Urothelium cell line (cell line): ENCODE measurements at places on chromosomes 11 and 22.

GRCh38 chr22:44884968-44885805 lies 124.6 kb downstream of the PHF21B start:
- DNase-seq = peak; percentile 76

DNA sequence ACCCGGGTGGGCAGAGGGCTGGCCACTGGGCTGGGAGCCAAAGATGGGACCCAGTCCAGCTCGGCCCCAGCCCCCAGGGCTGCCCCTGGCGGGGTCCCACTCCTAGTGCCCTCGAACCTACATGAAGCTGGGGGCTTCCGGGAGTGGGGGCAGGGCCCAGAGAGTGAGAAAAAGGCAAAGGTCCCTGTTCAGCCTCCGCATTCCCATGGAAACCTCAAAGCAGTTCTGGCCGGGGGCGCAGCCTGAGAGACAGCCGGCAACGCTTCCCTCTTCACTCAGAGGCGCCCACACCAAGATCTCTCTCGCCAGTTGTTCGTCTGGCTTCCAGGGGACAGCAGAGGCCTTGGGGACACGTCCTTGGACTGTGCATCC lies 22.4 kb upstream of the ARHGAP8 start:
- DNase-seq = no peak

GRCh38 chr11:76778874-76779273 lies 4.3 kb upstream of the TSKU start:
- no peak for DNase-seq

GRCh38 chr11:33747979-33748378 lies 11.8 kb upstream of the CD59 start:
- DNase-seq = no peak

DNA sequence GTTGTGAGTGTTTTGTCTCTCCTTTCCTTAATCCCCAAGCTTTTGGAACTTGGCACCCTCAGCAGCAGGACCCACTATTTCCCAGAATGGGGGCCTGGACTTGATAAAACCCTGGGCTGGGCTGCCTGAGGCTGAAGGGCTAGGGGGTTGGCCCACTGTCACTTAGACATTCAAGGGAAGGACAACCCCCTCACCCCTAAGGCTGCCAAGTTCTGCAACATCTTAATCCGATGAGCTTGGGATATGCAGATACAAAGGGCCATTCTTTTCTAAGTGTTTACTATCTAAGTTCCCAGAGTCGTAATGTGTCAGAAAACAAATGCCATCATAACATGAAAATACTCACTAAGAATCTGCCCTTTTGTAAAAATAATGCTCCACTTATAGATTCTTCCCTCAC lies 42.9 kb downstream of the IRAG1 start:
- no peak for DNase-seq

- DNase-seq = no peak
Measured at GRCh38 chr11:124608147-124608546, 3.1 kb upstream of the PANX3 start.

DNA sequence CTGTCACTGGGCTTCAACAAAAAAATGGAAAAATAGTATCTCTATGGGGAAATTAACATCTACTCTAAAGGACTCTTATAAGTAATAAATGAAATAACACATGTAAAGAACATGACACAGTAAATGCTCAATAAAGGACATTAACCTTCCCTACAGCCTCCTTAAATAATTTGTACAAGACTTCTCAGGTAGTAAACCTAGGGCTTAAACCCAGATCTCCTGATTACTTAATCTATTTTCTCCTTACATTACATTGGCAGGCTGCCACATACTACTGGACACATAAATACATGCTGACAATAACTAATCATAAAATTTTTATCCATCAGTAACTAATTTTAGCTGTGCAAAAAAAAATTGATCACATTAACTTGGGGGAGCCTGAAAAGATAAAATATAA lies 4.9 kb downstream of the AMBRA1 start:
- DNase-seq = no peak

- no peak for DNase-seq
Measured at GRCh38 chr22:20010307-20011122, 6.1 kb downstream of the ARVCF start.

- DNase-seq = no peak
Measured at GRCh38 chr22:44355716-44356070, 42.9 kb upstream of the SHISAL1 start.

DNA sequence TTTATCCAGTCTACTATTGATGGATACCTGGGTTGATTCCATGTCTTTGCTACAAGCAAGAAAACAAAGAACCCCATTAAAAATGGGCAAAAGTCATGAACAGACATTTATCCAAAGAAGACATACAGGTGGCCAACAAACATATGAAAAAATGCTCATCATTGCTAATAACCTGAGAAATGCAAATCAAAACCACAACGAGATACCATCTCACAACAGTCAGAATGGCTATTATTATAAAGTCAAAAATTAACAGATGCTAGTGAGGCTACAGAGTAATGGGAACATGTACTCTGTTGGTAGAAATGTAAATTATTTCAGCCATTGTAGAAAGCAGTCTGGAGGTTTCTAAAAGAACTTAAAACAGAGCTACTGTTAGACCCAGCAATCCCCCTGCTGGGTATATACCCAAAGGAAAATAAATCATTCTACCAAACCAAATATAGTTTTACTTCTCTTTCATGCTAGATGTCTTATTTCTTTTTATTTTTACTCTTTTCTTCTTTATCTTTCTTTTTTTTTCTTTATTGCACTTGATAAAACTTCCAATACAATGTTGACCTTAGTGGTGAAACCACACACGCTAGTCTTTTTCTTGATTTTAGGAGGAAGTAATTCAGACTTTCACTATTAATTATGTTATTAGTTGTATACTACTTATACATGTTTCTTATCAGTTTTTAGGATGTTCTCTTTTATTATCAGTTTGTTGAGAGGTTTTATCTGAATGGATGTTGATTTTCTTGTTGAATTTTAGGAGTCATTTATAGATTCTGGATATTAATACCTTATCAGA lies 14.3 kb downstream of the TRIM22 start:
- DNase-seq = no peak

DNA sequence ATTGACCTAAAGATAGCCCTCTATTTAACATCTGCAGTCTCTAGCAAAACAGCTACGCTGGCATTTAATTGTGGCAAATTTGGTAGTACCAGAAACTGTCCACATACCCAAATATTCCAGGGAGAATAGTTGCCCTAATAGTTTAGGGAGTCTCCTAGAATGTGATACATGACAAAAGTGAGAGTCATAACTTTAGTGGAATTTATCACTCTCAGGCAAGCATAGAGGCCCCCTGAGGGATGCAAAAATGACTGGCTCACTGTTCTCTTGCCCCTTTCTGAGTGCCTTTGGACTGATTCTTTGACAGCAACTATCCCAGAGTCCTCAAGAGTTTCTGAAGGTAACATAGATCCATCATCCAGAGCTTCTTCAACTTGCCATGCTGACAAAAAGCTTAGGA lies 2.3 kb upstream of the OR51B4 start:
- no peak for DNase-seq

GRCh38 chr11:2567026-2567671 lies 122.3 kb downstream of the KCNQ1 start:
- no peak for DNase-seq

DNA sequence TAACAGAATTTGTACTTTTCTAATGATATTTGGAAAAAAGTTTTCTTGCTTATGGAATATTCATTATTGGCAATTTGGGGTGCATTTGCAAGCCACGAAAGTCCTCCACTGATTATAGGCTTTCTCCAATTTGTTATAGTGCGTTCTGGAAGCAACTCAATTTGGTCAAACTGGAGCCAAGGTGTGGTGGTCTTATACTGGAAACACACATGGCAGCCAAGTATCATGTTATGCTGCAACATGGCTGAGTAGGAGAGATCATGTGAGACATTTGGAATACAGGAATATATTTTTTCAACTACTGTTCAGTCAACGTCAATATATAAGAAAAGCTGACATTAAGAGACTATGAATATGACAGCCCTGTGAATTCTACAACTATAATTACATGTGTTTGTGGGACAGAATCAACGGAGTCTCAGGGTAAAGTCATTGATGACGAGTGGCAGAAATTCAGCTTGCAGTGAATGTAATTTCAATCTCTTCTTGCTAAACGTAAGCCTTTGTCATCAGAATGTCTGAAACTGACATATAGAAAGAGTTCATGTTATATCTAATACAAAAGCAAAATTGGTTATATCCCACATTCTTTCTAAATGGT lies 83.8 kb upstream of the FIBIN start:
- no peak for DNase-seq

DNA sequence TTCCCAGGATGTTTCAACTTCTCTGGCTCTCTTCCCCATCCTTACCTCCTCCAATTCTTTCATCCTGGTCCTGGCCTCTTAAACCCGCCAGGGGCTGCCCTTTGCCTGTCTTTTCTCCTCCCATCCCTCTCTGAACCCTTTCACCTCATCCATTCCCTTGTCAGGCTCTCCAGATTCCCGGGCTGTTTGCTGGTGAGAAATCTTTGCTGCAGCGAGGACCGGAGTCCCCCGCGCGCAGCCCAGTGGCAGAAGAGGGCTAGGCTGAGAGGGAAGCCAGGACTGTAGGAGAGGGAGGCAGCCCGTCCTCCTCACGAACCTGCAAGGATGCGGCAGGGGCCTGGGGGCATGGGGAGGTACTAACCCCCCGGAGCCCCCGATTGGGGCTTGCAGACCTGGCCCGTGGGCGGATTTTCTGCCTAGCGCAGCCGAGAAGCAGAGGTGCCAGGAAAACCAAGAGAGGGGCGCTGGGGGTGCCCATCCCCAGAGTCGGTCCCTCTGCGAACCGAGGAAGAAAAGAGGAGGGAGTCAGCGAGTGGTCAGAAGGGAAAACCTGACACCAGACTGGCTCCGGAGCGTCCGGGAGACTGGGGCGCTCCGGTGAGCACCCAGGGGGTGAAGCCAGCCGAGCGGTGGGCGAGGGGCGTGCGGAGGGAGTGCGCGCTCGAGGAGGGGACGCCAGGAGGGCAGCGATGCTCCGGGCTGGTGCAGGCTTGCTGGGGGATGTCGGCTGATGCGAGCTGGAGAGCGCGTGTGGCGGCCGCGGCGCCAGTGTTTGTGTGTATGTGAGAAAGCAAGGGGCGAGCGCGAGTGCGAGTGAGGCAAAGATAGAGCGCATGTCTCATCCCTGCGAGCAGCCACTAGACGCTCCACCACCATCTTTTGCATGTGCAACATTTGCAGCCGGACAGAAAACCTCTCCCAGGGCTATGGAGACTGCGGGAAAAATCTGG lies at the start of gene GRIA4:
GRIA4 (plus strand) TSS at position 242 of the 950 bp plus-strand sequence. CDS start 925 bp downstream, outside the sequence.
- DNase-seq = peak; percentile 56

DNA sequence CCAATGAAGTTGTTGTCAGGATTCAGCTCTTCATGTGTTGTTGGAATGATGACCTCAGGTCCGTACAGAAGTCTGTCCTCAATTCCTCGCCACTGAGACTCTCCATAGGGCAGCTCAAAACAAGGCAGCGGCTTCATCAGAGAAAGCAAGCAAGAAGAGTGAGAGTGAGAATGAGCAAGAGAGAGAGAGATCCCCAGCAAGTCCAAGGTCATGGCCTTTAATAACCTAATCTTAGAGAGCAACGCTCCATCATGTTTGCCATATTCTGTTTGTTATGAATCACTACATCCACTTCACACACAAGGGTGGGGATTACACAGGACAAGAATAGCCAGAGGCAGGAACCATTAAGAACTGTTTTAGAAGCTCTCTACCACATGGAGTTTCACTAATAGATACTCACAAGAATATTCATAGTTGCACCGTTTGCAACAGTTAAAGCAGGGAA lies 23.3 kb upstream of the MMP7 start:
- no peak for DNase-seq

- no peak for DNase-seq
Measured at GRCh38 chr11:115930886-115931547, 426.8 kb upstream of the CADM1 start.

DNA sequence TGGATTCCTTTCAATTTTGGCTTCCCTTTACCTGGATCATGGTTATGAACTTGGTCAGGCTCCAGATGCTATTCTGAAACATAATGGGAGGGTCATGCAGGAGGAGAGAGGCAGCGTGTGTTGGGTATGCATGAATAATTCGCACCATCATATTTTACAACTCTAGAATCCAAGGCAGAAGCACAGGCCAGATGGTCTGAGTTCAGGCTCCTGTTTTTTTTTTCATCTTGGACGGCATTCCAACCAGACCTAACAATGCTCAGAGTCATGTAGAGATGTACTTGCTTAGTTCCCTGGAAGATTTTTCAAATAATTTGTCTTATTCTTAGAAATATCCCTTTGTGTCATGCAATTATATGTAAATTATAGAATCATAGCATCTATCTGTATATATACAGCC lies 393.5 kb downstream of the JRKL start:
- no peak for DNase-seq

DNA sequence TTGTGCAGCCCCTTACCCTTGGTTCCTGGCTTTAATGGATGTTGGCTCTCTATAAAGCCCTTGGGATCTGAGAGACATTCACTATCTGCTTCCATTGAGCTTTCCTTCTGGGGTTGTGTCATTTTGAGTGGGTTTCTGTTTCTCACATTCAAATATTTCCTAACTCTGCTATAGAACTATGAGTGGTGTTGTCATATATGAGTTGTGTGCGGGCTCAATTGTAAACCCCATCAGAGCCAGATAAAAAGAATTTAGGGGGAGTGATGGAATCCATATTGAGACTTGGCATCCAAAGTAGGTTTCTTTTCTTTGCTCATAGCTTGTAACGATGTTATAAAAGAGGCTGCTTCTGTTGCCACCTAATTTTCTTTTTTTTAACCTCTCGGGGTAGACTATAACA lies 41.8 kb upstream of the SPON1 start:
- DNase-seq = no peak

GRCh38 chr11:127350476-127350875 lies 349.9 kb upstream of the KIRREL3 start:
- no peak for DNase-seq

DNA sequence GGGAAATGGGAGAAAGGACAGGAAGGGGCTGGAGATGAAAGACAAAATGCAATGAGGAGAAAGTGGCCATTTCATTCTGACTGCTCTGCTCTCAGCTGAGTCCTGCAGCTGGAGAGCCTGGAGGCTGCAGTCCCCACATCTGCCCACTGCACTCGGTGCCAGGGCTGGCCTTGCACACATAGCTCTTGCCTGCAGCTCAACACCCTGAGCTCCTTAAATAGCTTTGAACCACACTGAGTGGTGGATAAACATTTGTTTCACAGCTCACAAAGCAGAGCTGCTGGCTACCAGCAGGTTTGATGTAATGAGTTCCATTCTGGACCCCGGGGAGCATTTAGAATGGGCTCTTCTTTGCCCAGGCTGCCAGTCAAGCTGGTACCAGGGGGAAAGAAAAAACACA lies 426.1 kb upstream of the CADM1 start:
- no peak for DNase-seq

- DNase-seq = no peak
Measured at GRCh38 chr22:49011769-49012648, 815.7 kb downstream of the BRD1 start.

GRCh38 chr11:88208745-88209144 lies 33.5 kb upstream of the RAB38 start:
- no peak for DNase-seq

DNA sequence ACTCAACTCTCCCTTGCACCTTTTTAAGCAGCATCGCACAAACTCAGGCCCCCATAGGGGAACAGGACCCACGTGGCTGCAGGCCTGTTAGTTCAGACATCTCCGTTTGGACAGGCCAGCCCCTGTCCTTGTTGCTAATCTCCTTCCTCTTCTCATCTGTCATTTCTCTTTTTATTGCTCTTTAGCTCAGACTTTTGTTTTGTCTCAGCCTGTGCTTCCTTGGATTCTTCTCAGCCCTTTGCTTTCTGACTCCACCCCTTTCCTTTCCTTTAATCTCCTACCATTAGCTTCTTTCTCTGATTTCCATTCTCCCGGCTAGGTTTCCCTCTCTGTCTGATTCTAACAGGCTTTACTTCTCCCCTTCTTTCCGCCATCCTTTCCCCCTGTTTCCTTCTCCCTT lies 68.7 kb downstream of the SCN3B start:
- no peak for DNase-seq
